Tongue (tissue), 3 donors: ENCODE measurements at places on chromosomes 13 and 19. TPM values are rescaled to one million over a fixed set of nuclear protein-coding genes. Genes with fewer than 3 reads are reported as not detected.

GRCh38 chr13:27138457-27139093 lies 33.0 kb downstream of the USP12 start:
- no peak for DNase-seq

ANGPTL8 gene
- total RNA-seq: not detected

GRCh38 chr13:46267166-46267565 lies 55.4 kb downstream of the LRRC63 start:
- DNase-seq: no peak

ZGLP1 gene
- 1.2 TPM for total RNA-seq

DNA sequence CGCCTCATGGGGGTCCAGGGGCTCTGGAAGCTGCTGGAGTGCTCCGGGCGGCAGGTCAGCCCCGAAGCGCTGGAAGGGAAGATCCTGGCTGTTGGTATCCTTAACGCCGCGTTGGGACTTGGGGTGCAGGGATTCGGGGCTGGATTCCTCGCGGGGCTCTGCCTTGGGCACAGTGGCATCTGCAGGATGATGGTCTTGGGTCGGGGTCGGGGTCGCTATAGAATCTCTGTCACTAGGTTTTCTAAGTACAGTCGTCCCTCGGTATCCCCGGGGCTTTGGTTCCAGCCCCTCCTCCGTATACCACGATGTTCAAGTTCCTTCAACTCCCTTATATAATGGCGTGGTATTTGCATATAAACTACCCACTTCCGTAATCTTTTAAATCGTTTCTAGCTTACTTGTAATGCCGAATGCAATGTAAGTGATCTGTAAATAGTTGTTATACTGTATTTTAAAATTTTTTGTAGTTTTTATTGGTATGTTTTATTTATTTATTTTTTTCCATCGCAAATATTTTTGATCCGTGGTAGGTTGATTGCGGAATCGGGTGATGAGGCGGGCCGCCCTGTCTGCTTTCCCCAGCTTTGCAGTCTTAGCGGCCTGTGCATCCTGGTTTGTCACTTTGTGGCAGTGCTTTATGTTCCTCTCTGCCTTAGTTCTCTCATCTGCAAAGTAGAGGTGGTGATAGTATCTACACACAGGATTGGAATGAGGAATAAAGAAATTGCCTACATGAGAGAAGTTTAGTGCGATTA lies 606 bp downstream of the ERCC5 start:
- DNase-seq: peak; percentile 45

DNA sequence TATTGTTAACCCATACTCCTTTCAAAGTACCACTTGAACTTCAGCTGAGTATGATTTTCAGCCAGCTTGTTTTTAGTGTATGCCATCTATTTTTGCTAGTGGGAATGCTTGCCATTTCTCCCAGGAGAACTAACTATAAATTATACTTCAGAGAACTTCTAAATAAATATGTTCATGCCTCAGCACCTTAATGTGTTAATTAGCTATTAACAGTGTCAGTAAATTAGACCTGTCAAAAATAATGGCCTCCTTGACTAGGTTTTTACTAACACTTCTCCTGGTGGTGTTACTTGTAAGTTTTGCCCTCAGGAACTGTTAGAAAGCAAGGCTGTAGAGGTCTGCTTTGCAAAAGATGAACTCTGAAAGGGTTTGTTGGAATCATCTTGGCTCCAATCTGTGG lies 4.5 kb downstream of the CLDN10 start:
- no peak for DNase-seq

GRCh38 chr19:32662186-32662585 lies 12.8 kb downstream of the ANKRD27 start:
- no peak for DNase-seq

DNA sequence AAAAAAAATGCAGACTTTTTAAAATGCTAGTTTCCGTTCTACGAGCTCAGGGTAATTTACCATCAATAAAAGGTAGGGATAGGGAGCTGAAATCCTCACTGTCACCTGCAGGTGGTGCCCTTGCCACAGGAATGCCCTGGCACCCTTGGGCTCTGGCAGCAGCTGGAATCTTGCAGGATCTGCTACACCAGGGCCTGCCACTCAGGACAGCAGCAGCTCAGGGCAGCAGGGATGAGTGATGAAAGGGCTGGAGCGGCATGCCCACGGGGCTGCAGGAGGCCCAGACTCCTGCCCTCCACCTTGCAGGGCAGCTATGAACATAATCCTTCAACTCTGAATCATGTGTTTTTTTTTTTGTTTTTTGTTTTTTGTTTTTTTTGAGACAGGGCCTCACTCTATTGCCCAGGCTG lies 54.0 kb downstream of the GNG7 start:
- DNase-seq: peak; percentile 72

JUND gene
- 276 TPM for total RNA-seq

DNA sequence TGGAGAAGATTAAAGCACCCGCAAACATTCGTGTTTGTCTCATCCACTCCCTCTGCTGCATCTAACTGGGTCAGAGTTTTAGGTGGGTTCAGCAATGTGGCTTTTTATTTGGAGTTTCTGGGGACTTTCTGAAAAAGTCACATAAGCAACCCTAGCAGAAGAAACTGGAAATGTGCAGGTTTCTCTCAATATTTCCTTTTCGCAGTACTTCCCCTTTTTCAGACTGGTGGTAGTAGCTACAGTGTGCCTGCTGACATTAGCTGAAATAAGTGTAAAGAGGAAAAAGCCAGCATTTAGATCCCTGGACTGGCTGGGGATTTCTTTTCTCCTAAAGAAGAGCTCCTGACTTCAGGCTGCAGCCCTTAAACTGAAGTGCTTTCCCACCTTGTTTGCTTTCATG lies 15.9 kb upstream of the OLFM4 start:
- DNase-seq: no peak

DNA sequence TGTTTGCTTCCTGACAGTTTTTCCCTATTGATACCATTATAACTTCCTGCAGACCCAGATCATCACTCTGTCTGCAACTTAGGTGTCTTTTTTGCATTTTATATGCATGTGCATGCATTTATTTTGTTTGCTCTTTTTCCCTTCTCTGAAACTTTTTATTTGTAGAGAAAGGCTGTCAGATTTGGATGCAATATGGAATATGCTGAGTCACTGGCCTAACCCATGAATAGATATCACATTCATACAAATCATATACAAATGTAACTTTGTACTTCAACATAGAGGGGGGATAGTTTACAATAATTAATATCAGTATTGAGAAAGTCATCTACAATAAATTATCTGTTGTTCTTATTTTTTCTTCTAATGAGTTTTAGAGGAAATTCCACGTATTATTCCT lies 1465.0 kb downstream of the EFNB2 start:
- no peak for DNase-seq

DNA sequence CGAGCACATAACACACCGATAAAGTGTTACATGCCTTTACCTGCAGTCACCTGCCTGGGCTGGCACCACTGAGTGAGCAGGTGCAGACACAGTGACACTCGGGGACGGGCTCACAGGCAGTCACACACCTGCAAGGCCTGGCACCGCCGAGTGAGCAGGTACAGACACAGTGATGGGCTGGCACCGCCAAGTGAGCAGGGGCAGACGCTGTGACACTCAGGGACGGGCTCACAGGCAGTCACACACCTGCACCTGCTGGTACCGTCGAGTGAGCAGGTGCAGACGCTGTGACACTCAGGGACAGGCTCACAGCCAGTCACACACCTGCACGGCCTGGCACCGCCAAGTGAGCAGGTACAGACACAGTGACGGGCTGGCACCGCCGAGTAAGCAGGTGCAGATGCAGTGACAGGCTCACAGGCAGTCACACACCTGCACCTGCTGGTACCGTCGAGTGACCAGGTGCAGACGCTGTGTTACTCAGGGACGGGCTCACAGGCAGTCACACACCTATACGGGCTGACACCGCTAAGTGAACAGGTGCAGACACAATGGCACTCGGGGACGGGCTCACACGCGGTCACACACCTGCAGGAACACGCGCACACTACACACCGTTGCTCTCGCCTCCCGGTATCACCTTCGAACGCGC lies 470 bp downstream of the ZNF835 start:
- no peak for DNase-seq

IRGC gene
- total RNA-seq: not detected

KLC3 gene
- total RNA-seq: 13.7 TPM

DNA sequence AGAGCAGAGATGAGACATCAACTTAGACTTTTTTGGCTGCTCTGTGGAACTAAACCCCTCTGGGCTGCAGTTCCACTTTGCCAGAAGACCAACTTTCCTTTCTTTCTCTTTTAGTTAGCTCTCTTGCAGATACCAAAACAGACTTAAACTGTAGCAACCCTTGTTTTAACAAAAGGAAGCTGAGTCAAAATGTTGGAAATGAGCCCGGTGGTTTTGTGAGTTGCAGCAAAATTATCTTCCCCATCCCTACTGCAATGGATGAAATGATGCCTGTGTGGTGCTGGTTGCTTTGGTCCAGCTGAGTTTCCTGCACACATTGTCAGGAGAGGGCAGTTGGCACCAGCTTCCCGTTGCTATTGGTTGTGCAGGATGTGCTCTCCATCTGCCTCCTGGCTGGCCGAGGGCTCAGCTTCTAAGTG lies 115.3 kb downstream of the LRCH1 start:
- peak; percentile 39 for DNase-seq

ZNF442 gene
- 7.0 TPM for total RNA-seq

ATXN8OS gene
- not detected for total RNA-seq

DNA sequence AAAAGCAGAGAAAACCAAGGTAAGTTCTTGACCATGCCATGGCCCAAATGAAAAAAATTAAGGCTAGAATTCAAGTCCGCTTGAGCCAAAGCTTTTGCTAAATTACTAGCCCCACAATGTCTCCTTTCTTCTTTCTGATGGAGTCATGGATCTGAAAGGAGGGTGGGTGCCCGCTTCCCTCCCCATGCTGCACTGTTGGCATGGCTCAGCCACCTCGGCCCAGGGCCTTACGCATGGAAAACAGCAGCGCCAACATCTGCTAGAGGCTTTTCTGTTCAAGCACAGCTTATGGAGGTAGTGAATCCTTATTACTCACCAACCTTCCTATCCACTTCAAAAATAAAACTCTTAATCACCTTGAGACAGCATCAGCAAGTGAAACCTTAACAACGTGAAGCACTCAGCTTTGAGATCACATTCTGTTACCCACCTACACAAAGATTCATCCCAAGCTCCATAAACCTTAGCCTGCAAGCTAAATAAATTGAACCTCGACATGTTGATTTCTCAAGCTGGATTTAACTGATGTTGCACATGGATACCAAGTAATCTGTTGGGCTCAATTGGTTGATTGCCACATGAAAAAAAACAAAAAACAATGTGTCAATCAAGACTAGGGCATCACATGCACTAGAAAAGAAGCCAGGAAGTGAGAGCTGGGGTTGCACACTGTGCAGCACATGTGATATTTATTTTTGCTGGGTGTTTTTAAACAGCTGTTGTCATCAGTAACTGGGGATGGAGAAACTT lies 43.4 kb downstream of the TPT1 start:
- no peak for DNase-seq

CYP2F1 gene
- 3.1 TPM for total RNA-seq

LYPD5 gene
- total RNA-seq: 1.6 TPM

- no peak for DNase-seq
Measured at GRCh38 chr13:110110783-110111182, 196.2 kb downstream of the COL4A1 start.

- peak; percentile 79 for DNase-seq
Measured at GRCh38 chr13:60397704-60398378, 821 bp downstream of the TDRD3 start.

DNA sequence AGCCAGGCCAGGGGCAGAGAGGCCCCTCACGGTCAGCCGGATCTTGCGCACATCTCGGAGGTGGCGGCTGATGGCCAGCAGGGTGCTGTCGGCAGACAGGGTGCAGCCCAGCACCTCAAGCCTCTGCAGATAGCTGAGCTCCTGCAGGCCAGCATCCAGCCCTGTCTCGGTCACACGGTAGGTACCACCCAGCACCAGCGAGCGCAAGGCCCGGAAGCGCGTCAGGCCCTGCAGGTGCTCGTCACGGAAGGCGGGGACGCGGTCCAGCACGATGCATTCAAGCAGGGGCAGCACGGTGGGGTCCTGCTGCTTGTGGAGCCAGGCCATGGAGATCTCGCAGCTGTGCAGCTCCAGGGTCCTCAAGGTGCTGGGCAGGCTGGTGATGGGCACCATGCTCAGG lies 7.7 kb downstream of the FBXL12 start:
- no peak for DNase-seq

- no peak for DNase-seq
Measured at GRCh38 chr19:40241809-40242384, 15.4 kb upstream of the CCNP start.

TMTC4 gene
- 31.3 TPM for total RNA-seq

- no peak for DNase-seq
Measured at GRCh38 chr13:98309569-98310335, 132.7 kb upstream of the RNF113B start.

KIR2DL1 gene
- not detected for total RNA-seq

GPC5 gene
- 5.4 TPM for total RNA-seq

RYR1 gene
- total RNA-seq: 231 TPM

GRCh38 chr13:20570517-20570916 lies 3.6 kb downstream of the IFT88 start:
- DNase-seq: no peak

DNA sequence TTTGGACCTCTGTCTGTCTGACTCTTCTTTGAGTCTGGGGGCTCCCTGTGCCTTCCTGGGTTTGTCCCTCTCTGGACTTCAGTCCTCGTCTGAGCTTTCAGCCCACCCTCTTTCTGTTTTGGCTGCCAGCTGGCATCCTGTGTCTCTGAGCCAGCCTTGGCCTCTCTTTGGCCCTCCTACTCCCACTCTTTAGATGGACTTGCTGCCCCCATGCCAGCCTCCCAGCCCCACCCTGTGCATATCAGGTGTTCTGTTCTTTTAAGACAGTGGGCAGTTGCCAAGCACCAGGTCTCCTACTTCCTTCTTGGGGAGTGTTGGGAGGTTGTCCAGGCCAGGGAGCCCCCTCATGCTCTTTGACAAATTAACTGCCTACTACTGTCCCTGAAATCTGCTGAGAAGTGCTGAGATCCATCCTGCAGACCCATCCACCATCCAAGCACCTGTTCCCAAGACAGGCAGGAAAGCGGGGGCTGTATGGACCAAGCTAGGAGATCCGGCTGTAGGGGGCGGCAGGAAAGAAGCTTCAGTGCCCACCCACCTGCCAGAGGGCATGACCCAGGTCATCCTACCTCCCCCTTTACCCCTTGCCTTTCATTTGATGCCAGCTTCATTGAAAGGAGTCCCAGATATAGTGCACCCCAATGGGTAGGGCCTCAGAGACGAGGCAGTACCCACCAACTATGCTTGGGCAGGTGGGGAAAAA lies 9.6 kb downstream of the CIC start:
- peak; percentile 78 for DNase-seq

DNA sequence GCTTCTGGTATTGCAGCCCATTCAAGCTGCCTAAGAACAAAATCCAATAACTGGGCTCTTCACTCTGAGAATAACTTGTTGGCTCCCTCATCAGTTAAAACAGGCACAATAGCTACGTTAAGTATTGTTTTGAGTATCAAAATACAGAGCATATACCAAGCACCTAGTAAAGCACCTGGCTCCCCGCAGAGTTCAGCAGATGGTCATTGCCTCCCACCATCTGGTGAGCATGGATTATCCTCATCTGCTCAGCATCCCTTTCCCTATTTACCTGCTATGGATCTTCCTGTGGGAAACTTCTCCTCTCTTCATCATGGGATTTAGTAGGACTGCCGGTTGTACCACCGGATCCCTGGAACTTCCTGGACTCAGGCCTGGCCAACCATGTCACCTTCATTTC lies 199.2 kb upstream of the MAB21L1 start:
- no peak for DNase-seq

ZSCAN22 gene
- total RNA-seq: 2.5 TPM
